NCI-H1436 treated with DMSO at 0.1 percent for 48 hours (cell line): ENCODE measurements at places on chromosomes 1 and 21.

DNA sequence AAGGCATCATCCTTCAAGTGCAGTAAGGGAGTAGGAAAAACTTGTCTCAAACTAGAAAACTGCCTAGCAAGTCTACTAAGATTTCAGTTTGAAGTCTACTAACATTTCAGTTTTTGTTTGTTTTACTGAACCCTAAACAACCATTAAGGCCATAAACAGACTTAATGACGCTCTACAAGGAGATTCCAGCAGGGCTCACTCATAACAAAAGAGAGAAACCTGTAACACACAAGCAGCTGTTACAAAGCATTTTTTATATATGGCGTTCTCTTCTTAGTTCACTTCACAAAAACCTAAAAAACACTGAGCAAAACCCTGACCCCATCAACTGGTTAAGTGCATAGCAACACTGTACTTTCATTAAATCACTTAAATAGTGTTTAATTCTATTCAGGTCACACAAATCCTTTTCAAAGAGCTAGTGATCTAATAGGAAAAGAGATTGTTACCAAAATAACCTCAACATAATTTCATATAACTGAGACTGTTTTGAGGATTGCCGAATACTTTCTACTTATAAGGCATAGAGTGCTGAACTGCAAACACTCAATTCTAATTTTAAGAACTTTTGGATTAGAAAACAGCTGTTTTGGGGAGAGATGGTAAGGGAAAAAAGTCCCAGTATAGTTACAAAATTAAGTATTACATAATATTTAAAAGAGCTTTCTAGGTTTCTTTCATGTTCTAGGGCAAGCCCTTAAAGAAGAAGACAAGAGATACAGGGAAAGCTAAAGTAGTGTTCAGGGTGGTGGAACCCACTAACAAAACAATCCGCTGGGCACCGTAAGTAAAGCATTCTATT lies 1.4 kb downstream of the B3GALNT2 start:
- no peak for DNase-seq

DNA sequence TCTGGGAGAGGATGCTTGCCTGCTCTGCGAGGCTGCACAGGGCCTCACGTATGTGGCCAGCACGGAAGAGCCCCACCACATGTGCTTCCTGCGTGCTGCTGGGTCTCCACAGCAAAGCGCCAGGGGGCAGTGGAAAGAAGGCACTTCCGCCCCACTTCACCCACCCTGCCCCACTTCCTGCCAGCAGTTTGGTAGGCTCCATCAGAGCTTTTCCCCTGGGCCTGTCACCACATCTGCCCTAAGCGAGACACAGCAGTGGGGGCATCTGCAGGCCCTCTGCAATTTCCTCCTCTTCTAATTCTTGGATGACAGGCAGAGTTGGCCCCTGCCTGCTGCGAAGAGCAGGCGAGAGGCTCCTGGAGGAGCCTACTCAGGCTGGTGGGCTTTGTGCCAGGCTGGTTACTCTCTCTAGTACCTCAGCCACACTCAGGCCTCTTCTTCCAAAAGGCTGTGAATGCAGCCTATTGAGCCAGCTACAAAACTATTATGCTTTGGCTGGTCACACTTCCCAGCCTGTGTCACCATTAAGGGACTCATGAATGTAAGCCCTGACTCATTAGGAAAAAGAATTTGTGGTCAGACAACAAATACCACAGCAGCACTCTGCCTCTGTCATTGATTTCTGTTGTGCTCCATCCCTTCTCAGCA lies 25.0 kb downstream of the CD244 start:
- no peak for DNase-seq

- DNase-seq, result no peak
These were observed 114.7 kb downstream of the PCNX2 start for GRCh38 chr1:233180641-233181364.

DNA sequence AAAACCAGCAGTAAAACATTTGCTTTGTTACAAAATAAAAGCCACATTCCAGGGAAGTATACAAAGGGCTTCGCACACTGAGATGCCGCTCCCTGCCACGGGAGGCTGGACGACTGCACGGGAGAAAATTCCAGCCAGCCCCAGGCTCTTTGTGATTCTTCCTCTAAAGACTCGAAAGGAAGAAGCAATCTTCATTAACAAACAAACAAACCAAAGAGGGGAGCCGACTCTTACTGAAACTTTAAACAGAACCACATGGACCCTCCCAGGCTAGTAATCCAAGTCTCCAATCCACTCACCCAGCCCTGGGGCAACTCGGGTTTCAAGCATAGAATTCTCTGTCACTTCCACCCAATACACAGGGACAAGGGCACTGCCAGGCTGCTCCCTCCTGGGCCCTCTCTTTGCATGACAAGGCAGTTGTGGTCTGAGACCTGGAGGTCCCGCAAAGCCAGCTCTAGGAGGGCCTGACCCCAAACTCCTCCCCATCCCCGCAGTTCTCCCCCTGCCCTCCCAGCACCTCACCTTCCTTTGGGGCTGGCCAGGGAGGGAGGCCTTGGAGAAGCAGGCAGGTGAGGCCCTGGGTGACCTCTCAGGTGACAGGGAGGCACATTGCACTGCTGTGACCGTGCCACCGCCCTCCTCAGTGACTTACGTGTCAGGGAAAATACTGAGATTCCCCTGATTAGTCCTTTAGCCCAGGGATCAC lies 26.6 kb upstream of the COL18A1 start:
- DNase-seq, result no peak

DNA sequence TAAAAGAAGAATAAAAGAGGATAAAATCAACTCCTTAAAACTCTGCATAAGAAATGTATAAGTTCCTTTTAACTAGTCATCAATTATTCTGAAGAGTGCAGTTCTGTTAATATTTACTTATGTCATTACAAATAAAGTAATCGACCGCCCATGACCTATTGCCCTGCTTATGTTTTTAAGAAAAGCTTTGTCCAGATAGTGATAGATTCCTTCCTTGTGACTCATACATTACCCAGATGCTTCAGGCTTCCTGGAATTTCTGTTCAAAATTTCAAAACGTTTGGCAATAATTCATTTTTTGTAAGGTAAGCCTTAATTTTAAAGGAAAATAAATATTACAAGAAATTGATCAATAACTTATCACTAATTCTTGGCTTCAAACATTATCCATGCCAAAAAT lies 918.2 kb upstream of the ADGRL2 start:
- DNase-seq, result no peak

GRCh38 chr1:40897513-40897912 lies 35.4 kb upstream of the CITED4 start:
- DNase-seq, result no peak

GRCh38 chr21:44653123-44653522 lies 1.3 kb downstream of the KRTAP12-4 start:
- DNase-seq, result no peak
